LoVo (cell line): ENCODE measurements at places on chromosomes 2 and 18.

GRCh38 chr2:160940699-160941098, 219.5 kb upstream of the TANK start:
- DNase-seq = no peak

DNA sequence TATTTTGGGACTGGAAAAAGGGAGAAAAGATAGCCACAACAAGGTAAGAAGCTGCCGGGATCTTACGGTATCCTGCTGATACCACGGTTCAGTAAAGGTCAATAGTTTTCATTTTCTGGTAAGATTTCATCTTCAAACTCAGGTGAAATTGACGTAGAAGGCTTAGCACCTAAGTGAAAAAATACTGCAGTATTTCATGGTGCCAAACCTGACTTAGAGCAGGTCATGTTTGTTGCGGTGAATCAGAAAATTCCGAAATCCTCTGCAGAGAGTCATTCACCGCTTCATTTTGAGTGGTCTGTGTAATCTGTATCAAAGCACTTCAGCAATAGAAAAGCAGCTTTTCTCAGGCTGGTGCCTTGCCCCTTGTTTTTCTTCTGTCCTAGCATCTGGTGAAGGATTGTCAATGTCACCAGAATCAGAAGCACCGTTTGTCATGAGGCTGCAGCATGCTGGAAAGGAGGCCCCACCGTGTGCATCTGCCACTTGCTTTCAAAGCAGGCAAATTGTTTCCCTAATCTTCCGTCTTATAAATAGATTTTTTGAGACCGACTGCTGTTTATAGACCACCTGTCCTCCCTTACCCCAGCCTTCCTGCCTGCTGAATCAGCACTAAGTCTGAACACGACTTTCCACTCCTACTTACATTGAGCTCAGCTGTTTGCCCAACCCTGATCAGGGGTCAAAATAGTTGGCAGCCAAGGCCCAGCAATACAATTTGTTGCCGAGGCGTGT, 156.3 kb downstream of the EML6 start:
- no peak for DNase-seq

- no peak for DNase-seq
These were observed 363.8 kb downstream of the LRP1B start for GRCh38 chr2:141767051-141767450.

DNA sequence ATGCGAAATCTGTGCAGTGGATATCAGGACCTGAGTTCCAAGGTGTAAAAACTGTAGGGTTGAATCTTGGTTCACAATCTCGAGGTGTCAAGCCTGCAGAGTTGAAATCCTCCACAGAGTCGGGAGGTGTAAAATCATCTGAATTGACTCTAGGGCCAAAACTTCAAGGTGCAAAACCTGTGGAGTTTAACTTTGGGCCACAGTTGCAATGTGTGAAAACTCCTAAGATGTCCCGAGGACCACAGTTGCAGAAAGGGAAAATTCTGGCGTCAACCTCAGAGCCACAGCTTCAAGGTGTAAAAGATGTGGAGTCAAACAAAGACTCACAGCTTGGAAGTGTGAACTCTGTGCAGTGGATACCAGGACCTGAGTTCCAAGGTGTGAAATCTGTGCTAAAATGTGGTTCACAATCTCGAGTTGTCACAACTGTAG, 9.8 kb upstream of the ZNF512 start:
- DNase-seq = no peak

DNA sequence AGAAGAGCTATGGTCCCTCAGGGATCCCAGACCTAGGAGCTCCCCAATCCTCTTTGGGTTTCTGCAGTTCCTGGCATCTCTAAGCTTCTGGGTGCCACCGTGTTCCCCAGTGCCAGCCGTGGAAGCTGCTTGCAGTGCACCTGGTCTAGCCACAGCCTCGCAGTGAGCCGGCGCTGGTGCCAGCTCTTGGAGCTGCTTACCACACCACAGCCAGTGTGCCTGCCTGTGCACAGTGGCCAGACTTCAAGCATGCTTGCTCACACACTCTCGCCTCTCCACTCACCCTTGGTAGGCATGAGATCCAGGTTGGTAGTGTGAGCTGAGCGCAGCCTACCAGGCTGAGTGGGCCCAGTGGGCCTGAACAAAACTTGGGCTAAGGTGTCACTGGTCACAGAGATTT, 971.9 kb downstream of the DCDC2C start:
- no peak for DNase-seq

- DNase-seq = no peak
These were observed 116.9 kb downstream of the AGAP1 start for GRCh38 chr2:235610696-235611257.

DNA sequence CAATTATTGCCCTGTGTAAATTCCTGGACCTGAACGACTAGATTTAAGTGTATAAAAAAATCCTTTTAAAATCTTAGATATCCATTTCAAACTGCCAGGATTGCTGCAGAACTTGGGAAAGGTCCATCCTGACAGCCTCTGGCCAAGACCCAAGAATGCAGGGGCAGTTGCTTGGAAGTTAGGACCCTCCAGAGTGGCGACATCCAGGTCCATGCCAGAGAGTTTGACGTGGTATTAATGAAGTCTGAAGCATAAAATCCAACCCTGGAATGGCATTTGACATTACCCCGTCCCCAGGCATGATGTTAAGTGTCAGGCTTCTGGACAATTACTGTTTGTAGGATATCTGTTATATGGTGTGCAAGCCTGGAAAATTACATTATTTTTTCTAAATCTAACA, 810.2 kb downstream of the CNTNAP5 start:
- DNase-seq = no peak

DNA sequence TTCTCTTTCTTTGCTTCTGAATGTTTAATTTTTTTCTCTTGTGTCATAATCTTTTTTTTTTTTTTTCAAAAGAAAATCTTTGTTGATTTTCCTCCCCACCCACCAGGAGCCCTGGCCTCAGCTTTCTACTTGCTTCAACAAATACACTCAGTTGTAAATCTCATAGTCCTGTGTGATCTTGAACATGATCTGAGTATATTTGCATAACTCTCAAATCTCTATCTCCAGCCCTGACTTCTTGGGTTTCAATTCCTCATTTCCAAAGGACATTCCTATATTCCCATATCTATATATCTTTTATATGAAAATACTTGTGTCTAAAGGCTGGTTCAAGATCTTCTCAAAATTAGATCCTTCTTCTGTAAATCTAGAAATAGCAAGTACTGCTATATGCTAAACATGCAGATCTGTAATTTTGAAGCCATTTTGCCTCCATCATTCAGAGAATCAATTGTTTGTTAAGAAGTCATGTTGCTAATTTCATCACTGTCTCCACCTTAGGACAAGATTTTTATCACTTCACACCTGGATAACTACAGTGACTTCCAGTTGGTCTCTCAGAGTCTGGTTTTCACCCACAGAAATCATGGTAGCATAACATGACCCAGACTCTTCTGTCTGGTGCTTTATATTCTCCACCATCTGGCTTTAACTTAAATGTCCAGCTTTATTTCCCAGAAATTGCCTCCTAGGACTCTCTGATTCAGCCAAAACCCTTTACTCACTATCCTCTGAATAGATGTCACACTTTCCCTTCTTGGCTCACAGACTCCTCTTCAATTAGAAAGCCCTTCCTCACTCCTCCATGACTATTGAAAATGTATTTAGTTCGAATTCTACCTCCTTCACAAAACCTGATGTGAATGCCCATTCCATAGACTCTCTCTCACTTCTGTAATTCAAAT, 98.1 kb downstream of the ZEB2 start:
- no peak for DNase-seq

GRCh38 chr2:124258140-124258880, 233.2 kb downstream of the CNTNAP5 start:
- DNase-seq = no peak

DNA sequence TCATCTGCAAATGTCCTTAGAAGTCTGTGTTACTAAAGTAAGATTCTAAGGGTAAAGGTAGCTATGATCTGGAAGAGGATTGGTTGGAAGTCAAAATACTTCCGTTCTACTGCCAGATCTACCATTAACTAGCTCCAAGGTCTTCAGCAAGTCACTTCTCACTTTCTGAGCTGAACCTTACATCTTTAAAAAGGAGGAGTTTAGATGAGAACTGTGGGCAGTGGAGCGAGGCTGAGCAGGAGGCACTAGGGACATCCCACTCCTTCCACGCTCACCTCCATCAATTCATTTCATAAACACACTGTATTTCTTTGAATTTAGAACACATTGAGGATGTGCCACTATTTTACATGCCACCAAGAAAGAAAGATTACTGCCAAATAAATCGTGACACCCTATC, 143.0 kb downstream of the ABCA12 start:
- DNase-seq = no peak

DNA sequence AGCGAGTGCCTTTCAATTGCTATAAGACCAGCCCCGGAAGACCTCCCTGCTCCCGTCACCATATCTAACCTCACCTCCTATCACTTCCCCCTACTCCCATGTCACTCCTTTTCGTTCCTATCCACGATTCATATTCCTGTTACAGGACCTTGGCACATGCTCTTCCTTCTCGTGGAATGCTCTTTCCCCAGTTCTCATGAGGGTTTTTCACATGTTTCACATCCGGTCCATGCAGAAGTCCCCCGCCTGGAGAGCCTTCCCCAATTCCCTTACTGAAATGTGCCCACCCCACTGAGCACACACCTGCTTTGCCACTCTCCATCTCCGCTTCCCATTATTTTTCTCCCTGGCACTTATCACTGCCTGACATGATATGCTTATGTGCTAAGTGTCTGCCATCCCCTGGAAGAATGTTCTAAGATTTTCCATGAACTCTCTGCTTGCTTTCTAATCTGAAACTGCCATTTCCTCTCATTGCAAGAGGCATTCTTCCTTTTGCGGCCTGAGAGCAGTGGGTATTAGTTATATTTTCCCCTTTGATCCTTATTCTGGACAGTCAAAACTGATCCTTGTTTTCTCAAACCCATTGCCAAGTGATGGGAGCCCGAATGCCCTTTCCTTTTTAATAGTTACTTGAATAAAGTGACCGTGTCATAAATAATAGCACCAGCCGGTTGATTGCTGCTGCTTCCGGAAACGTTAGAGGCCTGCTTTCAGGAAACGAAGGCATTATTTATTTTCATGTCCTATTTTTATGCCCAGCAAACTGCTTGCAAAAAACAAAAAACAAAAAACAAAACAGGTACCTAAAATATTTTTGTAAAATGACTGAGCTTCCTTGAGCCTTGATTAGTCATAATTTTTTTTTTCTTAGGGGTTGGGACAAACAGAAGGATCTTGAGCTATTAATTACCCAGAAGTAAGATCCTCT, 127.9 kb downstream of the ZNF532 start:
- DNase-seq = no peak

DNA sequence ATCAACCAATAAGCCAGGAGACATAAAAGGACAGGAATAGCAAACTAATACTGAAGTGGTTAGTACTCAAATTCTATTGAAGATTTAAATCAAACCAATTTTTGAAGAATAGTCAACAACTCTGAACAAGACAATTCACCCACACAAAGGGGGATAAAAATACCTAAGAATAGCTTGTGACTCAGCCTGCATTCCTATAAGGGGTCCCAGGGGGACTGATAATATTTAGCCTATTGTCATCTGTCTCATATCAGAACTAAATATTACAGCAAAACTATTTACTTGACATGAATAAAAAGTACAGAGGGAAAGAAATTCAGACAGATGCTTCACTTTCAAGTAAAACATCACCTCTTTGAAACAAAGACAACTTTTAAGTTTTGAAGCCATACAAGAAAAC, 7.7 kb downstream of the ITSN2 start:
- DNase-seq = no peak

DNA sequence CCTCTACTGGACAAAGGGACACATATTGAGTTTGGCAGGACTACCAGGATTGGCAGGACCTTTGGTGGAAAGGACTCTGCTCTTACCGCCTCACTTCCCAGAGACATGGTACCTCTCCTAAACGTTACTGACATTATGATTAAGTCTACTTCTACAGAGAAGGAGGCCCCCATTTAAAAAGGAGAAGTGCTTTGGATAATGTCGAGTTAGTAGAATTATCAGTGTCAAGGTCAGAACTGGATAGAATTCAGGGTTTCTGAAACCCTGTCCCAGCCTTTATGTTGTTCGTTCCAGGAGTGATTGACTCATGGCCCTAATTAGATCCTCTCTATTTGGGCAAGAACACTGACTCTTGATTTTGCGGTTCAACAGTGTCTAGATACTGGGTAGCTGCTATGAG, 45.8 kb downstream of the LRRTM1 start:
- DNase-seq = no peak
